Suppressor macrophage treated with lipopolysaccharide for 4 hours (primary cell): ENCODE measurements at places on chromosomes 4 and X.

GRCh38 chrX:39601231-39602177 is 496.3 kb downstream of the BCOR start:
- no peak for DNase-seq

- no peak for DNase-seq
These were observed 52.7 kb downstream of the DCLK2 start for GRCh38 chr4:150130933-150131332.

DNA sequence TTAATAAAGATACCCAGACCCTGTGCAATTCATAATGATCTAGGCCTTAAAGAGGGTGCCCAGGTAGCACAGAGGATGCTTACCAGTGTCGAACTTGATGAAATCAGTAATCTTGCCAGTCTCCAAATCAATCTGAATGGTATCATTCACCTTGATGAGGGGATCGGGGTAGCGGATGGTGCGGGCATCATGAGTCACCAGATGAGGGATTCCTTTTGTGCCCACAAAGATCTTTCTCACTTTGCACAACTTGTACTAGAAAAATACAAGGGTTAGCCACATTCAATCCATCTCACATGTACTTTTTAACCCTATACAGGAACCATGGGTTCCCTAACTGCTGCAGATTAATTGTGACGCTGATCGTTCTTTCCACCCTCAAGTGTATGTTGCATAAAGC is 3.3 kb downstream of the RPS4X start:
- DNase-seq = no peak

GRCh38 chr4:142331646-142332045 is 514.5 kb downstream of the INPP4B start:
- no peak for DNase-seq

GRCh38 chrX:139691493-139691842 is 16.5 kb downstream of the MCF2 start:
- no peak for DNase-seq

- DNase-seq = no peak
These were observed 206.0 kb downstream of the KIT start for GRCh38 chr4:54863571-54864255.

- DNase-seq = no peak
These were observed 222.1 kb upstream of the TAPT1 start for GRCh38 chr4:16448241-16448840.

DNA sequence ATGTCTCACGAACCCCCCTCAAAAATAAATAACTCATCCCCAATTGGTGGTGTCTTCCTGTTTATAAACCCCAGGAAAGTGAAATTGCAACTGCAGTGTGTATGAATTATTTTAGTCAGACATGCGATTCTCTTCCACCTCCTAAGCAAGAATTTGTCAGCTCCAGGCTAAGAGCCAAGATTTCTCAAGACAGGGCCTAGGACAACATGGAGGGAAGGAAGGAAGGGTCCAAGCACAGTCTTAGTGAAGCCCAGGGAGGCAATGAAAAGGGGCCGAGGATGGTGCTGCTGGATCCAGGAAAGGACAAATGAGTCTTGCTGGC is 20.0 kb downstream of the SH3KBP1 start:
- DNase-seq = peak; percentile 68

- no peak for DNase-seq
These were observed 37.2 kb downstream of the FHIP1A start for GRCh38 chr4:151446208-151446607.

DNA sequence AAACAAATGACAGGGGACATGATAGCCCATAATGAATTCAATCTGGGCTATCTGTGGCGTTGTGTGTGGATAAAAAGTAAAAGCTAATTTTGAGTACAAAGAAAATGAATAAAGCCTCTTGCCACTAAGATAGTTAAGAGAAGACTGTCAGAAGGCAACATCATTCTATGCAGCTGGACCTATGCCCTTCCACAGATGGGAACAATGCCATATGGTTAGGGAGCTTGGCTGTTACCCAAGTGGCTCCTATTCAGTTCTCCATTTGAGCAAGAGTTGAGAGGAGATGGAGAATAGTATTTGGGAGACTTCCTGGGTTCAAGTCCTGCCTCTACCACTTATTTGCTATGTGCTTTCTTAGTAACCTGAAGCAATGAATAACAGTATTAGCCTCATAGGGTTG is 107.7 kb downstream of the ANXA3 start:
- no peak for DNase-seq

DNA sequence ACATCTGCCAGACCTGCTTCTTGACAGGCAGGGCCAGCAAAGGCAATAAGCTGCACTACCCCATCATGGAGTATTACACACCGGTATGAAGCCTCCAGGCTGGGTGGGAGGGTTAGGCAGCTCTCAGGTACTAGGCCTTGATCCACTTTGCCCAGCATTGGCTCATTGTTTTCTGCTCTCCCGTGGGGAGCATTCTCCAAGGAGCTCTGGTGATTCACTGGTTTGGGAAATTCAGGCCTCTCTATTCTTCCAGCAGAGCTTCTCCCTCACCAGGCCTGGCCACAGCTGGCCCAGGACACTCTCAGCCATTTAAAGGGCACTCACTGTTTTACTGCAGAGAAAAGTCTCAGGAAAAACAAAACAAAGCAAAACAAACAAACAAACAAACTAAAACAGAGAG is 33.0 kb downstream of the DRP2 start:
- no peak for DNase-seq

DNA sequence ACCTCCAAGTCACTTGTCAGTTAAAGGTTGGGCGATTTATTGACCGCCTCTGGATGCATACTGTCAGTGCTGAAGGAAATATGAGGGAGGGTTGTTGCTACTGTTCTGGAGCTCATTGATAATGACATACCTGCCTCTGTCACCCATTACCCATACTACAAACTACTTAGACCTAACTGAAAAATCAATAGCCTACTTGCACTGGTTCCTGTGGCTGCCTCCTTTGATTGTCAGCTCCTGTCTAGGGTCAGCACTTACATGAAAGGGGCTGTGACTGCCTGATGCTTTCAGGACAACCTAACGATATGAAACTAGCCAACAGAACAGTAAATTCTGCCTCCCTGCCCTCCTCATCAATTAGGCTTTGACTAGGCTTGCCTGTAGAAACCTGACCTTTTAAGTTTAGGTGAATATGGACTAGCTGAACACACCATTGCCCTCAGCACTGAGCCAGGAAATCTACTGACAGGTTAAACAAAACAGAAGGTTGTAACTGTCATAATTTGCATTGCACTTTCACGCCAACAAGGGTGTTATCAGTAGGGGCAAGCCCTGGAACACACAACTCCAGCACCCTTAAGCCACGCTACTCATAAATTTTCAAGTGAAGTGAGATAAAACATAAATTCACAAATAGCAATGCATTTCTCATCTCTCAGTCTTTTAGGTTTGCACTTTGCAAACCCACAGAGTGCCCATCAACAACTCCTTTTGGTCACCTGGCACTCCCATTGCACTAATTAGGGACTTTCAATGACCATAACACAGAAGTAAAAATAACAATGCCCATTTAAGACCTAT is 9.0 kb upstream of the MAB21L2 start:
- DNase-seq = no peak

DNA sequence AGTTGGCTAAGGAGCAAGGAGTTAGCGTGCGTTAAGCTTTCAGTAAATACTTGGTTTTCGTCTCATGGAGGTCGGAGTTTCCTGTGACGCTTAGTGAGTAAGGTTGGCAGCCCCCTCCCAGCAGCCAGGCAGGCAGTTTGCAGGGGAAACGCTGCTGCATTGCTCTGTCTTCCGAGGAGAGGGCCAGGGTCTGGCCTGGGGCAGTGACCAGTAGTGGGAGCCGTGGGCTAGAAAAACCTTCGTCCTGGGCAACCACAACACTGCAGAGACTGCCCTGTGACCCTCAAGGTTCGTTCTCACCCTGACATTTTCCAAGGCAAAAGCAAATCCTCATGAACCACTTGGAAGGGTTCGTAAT is 432 bp downstream of the TMEM175 start:
- DNase-seq = peak; percentile 12

GRCh38 chr4:53346920-53347852 is 18.7 kb downstream of the SCFD2 start:
- no peak for DNase-seq

DNA sequence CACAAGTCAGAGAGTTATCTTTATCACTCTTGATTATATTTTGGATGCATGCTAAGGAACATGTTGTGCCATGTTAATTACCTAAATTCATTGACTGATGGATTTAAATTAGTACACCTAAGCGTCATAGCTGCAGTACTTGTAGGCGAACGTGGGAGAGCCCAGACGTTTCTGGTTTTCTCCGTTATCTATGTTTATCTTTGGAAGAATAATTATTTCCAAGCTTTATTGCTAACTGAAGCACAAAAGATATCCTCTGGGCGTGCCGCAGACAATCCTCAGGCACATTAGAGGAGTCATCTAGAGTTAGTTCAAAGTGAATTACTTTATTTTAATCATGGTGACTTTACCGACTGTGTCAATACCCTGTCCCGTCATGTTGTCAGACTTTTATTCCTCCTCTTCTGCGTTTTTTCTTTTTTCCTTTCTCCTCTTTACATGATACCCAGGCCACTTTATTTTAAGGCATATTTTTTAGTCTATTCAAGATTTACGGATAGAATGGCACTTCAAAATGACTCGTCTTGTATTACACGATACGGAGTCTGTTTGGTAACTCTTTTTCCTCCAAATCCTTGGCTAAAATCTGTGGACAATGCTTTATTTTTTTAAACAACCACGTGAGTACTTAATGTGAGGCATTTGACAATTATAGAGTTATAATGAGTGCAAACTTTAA is 632.0 kb upstream of the TENM3 start:
- DNase-seq = no peak

GRCh38 chr4:148275266-148275665 is 166.9 kb downstream of the NR3C2 start:
- DNase-seq = no peak

DNA sequence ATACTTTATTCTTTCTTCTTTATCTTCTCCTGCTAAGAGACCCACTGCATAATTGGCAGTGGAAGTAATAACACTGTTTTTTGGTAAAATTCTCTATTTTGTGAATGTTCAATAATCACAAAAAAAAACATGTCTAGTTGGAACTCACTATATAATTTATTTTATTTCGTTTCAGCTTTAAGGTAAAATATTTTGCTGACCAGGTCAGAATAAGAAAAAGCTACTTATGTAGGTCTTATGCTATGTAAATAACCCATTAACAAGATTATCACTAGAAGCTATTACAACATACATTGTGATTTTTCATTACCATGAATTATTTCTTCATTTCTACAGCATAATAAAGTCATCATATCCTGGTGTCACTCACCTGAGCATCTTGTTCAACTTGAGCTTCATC is 19.3 kb downstream of the ANXA5 start:
- no peak for DNase-seq

DNA sequence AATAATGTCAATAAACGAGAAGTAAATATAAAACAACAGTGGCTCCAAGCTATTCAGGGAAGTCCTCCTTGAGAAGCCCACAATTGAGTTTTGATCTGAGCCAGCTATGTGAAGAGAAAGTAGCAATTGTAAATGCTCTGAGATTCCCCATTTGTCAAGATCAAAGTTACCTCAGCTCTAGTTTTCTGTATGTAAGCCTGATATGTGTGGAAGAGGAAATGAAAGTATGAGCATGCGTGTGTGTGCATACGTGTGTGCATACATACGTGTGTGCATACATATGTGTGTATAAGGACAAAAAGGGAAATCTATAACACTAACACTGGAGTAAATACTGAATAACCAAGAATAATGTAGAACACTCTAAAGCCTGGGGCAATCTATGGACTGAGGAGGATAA is 130.3 kb downstream of the SCFD2 start:
- no peak for DNase-seq

DNA sequence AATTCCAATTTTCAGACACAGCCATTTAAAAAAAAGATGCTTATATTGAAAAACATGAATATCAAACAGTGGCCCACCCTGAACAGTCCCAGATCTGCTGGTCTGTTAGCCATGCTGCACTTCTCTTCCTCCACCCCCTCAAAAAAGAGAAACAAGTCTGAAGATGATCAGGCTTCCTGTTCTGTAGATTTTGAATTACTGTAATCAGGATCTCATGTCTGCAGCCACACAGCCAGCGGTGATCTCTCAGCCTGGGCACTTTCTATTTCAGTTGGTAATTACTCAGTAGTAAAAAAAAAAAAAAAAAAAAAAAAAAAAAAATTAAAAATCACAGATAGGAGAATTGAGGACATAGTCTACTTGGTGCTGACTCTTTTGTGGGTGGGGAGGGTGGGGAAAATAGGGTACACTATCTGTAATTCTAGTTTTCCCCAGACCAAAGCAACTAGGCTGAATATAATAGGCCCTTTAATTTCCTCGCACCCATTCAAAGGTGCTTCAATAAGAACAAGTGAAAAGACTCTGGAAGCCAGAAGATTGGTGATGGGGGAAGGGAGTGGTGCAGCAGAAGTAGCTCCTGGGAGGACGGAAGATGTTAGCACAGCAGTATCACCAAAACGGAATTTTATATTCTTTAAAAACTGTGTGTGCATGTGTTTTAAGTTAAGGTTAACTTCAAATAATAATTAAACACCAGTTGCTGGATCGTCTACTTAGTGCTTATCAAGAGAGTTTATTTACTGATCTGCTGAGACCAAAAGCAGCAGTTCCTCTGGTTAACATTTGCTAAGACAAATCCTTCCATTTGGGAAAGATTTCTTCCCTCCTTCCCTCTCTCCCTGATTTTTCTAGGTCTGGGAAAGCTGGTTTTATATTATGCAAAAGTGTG is 47.0 kb downstream of the SPRY1 start:
- DNase-seq = peak; percentile 77

- DNase-seq = no peak
These were observed 78.0 kb downstream of the GUCY2F start for GRCh38 chrX:109403922-109404321.

DNA sequence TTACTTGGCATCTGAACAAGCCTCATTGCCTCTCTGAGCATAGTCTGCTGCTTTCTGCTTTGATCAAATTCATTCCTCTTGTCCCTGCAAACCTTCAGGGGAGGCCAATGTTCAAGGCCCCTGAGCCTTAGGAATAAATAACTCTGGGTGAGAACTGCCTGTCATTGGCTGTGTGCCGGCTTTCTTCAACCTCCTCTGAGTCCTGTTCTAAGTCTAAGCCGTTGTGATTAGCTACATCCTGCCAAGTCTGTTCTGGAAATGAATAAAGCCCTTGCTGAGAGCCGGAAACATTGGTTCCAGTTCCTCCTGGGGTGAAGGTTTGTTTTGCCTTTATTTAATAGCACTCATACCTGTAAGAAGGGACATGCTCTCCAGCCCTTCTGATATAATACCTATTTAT is 13.8 kb downstream of the RNF4 start:
- DNase-seq = no peak

GRCh38 chr4:75907966-75908365 is 5.7 kb upstream of the PPEF2 start:
- DNase-seq = peak; percentile 47

DNA sequence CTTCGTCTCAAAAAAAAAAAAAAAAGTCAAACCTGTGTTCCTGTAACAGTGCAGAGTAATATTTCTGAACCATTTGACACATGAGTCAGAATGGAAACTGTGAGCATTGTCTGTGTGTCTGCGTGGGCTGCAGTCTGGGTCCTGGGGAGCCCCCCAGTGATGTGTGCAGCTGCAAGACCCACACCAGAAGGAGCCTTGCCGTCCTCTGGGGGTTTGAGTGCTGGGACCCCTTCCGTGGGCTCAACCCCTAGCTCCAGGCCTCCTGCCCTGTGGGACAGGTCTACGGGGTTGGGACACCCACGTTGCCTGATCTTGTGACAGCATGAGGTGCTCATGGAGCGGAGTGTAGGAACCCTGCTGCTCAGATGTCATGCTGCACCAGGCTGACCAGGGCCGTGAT is 43.7 kb downstream of the DDX3X start:
- no peak for DNase-seq

- DNase-seq = no peak
These were observed 13.5 kb downstream of the SH3TC1 start for GRCh38 chr4:8212622-8213021.

- no peak for DNase-seq
These were observed 54.8 kb upstream of the DCLK2 start for GRCh38 chr4:150023489-150023888.

GRCh38 chrX:41600291-41600690 is 88.5 kb upstream of the GPR34 start:
- no peak for DNase-seq
